Fibroblast of skin of back (primary cell): ENCODE measurements at places on chromosomes 6 and 20.

- DNase-seq, result no peak
Measured at GRCh38 chr6:101018157-101018556, 137.0 kb upstream of the ASCC3 start.

- peak; percentile 96 for DNase-seq
Measured at GRCh38 chr6:106181664-106182418, 95.7 kb downstream of the PRDM1 start.

DNA sequence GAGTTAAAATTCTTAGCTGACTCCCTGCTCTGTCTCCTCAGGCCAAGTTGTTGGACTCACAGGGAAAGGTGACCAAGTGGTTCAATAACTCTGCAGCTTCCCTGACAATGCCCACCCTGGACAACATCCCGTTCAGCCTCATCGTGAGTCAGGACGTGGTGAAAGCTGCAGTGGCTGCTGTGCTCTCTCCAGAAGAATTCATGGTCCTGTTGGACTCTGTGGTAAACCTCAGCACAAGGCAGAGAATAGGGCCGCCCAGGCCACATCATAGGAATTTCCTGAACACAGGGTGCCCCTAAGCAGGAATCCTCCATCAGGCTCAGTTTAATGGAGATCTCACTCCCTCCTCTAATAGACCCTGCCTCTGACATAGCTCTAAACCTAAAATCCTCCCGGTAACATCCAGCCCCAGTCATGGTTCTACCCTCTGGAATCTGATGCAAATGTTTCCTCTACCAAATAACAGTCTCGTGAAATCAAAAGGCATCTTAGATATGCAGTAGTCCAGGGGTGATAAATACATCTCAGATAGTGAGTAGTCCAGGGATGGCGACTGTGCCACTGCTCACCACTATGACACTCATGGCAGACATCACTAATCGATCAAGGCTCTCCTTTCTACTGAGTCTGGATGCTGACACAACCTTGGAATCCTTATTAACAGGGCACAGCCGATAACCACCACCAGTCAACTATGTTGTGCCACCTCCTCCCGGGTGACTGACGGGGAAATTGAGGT is 18.3 kb downstream of the BPIFB1 start:
- DNase-seq, result peak; percentile 38

DNA sequence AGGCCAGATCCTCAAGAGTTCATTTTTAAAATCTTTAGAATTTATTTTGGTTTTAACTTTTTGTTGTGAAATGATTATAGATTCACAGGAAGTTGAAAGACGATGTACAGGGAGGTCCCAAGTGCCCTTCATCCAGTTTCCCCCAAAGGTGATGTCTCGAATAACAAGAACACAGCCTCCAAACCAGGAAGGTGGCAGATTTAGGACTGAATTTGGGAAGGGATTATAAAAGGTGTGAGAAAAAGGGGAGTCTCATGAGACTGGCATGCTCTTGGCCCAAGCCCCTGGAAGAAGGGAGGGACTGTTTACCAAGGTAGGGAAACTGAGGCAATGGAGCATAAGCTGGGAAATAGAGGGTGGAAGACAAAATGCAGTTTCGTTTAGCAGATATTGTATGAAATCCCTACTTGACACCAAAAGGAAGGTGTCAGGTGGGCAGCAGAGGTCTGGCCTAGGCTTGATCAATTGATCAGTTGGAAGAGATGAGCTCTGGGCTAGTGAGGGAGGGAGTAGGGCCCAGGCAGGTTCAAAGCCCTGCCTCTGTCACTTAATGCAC is 81.2 kb downstream of the BMP7 start:
- no peak for DNase-seq

GRCh38 chr6:30778001-30778635 is 33.8 kb upstream of the IER3 start:
- DNase-seq, result no peak

- no peak for DNase-seq
Measured at GRCh38 chr6:148164645-148165044, 178.0 kb upstream of the SASH1 start.

- peak; percentile 57 for DNase-seq
Measured at GRCh38 chr6:40977695-40978094, 61.3 kb downstream of the UNC5CL start.

DNA sequence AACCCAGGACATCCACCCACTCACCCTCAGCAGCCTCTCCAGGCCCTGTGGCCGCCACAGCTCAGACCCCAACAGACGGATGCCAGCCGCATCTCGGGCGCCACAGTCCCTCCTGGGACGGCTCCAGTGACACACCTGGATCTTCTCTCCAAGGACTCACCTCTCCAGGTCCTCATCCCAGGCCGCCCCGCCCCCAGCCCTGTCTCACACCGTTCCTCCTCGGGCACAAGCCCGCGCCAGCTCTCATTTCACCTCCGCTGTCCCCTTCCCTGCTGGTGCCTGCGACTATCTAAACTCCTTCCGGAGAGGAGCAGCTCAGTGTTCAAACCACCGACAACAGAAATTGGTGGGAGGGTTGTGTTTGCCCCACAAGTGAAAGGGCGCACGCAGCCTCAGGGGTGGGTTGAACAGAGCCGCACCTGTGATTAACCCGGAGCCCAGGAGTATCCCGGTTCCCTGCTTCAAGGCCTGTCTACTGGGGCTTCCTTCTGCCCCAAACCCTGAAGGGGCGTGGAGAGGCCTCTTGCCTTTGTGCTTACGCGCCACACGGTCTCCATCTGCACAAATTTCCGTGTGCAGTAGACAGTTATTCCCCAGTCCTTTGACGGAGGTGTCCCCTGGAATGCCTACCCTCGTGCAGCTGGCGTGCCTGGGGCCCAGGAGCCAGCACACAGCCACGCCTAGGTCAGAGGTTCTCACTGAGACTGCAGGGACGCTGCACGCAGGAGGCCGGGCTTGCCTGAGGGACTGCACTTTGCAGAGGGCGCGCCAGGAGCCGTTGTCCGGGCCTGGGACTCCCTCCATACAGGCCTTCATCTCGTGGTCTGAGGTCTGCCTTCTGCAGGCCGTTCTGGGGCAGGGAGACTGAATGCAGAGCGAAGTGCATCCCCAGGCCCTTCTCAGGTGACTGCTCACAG is 232.7 kb downstream of the DLL1 start:
- no peak for DNase-seq
